ENCODE measurements at places on chromosomes 7 and 10. TPM values are rescaled to one million over a fixed set of nuclear protein-coding genes. Genes with fewer than 3 reads are reported as not detected.

The CDNF gene
- 1.3 TPM for total RNA-seq

The SPDYE2B gene
- not detected for total RNA-seq

The CALCR gene
- not detected for total RNA-seq

The ACTA2 gene
- 2.2 TPM for total RNA-seq

The ANKRD22 gene
- total RNA-seq = 5.3 TPM

The YAE1 gene
- total RNA-seq = 13.2 TPM

The TRIM50 gene
- total RNA-seq = not detected

The ZP3 gene
- 12.8 TPM for total RNA-seq

The AGMO gene
- under 0.01 TPM for total RNA-seq

The NAT16 gene
- not detected for total RNA-seq

The CASD1 gene
- 8.7 TPM for total RNA-seq

The CRYGN gene
- total RNA-seq = not detected

The FFAR4 gene
- total RNA-seq = not detected

The OPN1SW gene
- not detected for total RNA-seq

The FAM180A gene
- not detected for total RNA-seq

The REEP3 gene
- 60.3 TPM for total RNA-seq

The IL15RA gene
- 0.51 TPM for total RNA-seq

The CYP2C18 gene
- total RNA-seq = 20.9 TPM

The TLX1 gene
- not detected for total RNA-seq

The PRSS1 gene
- total RNA-seq = not detected

The HMX3 gene
- total RNA-seq = 0.13 TPM

The CREB5 gene
- total RNA-seq = 2.1 TPM

The GIMAP2 gene
- 0.13 TPM for total RNA-seq

The ANKRD30A gene
- total RNA-seq = not detected

The ACBD7 gene
- 0.13 TPM for total RNA-seq

The PTN gene
- total RNA-seq = 0.26 TPM

The WEE2 gene
- not detected for total RNA-seq

The OR6B1 gene
- not detected for total RNA-seq

The ST8SIA6 gene
- 0.53 TPM for total RNA-seq

The CYP2C19 gene
- 0.26 TPM for total RNA-seq

The AVPI1 gene
- total RNA-seq = 99.3 TPM

The ACTR3C gene
- total RNA-seq = 6.4 TPM

The LOXL4 gene
- total RNA-seq = 0.13 TPM

The RADIL gene
- under 0.01 TPM for total RNA-seq

The PNLIPRP1 gene
- total RNA-seq = not detected

The CDC14C gene
- total RNA-seq = not detected

The GRK5 gene
- 1.5 TPM for total RNA-seq

The CPA1 gene
- total RNA-seq = not detected

The ATRNL1 gene
- total RNA-seq = 0.53 TPM

The ARMH3 gene
- 6.3 TPM for total RNA-seq

The TSPAN12 gene
- 1.6 TPM for total RNA-seq

The PSMG3 gene
- total RNA-seq = 50.8 TPM

The FAM221A gene
- total RNA-seq = 2.6 TPM

The TACC2 gene
- 13.4 TPM for total RNA-seq

The ATP5F1C gene
- 153 TPM for total RNA-seq

The ASZ1 gene
- not detected for total RNA-seq

The FGFBP3 gene
- total RNA-seq = 0.26 TPM

The MSMB gene
- total RNA-seq = 16.4 TPM

The HOXA11 gene
- not detected for total RNA-seq

The MAT1A gene
- not detected for total RNA-seq

The PCGF6 gene
- total RNA-seq = 11.1 TPM

The RTKN2 gene
- total RNA-seq = 0.79 TPM

The PCLO gene
- total RNA-seq = 3.8 TPM

The DNAH11 gene
- total RNA-seq = 2.6 TPM

The ASB10 gene
- not detected for total RNA-seq

The KAZALD1 gene
- 4.0 TPM for total RNA-seq
